ENCODE measurements at places on chromosomes 1 and 21.
A peak's percentile ranks its signal among the peaks of the same experiment; 100 is the strongest.

GRCh38 chr1:113021430-113022085 is 51.4 kb upstream of the LRIG2 start:
- no peak for DNase-seq

- DNase-seq: no peak
Observed at GRCh38 chr1:223062177-223062576, 80.9 kb downstream of the TLR5 start.

GRCh38 chr21:41630917-41631316 is 123.0 kb upstream of the TMPRSS2 start:
- DNase-seq: no peak

GRCh38 chr1:223423641-223424233 is 30.5 kb downstream of the CCDC185 start:
- no peak for DNase-seq

DNA sequence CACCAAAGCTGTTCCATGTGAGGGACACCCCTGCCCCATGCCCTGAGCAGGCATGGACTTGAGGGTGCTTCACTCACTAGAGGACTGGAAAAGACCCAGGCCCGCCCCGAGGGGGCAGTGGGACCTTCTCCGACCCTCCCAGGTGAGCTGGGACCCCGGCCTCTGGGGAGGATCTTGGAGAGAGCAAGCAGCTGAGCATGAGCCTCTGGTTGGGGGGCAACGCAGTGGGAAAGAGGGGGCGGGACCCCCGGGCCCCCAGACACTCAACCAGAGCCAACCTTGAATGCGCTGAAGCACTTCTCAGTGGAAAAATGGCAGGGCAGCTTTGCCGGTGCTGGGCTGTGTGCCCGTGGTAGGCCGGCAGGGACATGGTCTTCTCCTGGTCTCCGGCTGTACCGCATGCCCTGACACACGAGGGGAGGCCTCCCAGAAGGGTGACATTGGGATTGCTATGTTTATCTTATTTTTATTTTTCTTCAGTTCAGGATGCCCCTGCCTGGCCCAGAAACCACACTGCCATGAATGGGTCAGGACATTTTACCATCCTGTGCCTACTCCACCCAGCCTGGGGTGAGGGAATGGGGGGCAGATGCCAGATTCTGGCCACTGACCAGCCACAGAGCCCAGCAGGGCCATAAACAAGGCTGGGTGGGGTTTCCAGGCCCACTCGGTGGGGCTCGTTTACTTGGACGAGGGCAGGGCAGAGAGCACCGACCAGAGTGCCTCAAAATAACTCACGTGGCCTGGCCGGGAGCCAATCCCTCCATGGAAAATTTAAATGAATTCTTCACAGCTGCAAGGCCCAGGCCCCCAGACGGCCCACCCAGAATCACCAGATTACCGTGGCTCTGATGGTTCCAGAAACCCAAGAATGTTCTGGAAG is 17.2 kb upstream of the LAPTM5 start:
- DNase-seq: no peak

DNA sequence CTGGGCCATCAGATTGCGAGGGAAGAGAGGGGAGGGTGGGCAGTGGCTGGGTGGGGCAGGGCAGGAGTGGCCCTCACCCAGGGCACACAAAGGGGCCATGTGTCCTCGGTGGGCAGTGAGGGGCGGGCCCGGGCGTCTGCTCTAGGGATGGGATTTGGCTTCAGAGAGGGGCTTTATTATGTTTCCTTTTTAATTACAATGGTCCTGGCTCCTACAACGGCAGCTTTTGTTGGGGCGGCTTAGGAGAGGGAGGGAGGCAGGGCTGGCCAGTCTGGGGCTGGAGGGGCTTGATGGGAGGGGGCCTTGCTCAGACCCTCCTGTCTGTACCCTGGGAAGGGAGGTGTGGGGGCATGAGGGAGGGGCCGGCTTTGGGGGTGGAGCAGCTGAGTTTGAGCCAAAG is 102.8 kb upstream of the WNT4 start:
- no peak for DNase-seq

DNA sequence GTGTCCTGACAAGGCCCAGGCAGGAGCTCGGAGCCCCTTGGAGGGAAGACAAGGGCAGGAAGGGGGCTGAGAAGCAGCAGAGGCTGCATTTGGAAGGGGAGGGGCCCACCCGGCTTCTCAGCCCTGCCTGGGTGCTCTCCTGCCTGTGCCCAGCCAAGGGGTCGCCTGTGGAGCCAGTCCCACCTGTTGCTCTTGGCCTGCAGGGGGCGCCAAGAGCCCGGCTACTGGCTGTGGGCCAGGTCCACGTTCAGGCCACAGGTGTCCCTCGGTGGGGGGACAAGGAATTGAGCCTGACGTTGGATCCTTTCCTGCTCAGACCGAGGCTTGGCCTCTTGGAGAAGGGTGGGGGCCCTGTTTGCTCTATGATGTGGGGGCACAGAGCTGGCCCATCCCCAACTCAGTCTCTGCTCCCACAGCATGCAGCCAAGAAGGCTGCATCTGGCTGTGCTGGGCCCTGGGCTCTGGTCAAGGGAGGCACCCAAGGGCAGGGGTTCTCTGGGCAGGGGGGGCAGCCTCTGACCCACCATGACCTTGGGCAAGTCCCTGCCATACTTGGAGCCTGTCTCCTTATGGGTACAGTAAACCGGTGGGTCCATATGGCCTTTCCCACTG is 10.9 kb downstream of the WNT4 start:
- DNase-seq: no peak

DNA sequence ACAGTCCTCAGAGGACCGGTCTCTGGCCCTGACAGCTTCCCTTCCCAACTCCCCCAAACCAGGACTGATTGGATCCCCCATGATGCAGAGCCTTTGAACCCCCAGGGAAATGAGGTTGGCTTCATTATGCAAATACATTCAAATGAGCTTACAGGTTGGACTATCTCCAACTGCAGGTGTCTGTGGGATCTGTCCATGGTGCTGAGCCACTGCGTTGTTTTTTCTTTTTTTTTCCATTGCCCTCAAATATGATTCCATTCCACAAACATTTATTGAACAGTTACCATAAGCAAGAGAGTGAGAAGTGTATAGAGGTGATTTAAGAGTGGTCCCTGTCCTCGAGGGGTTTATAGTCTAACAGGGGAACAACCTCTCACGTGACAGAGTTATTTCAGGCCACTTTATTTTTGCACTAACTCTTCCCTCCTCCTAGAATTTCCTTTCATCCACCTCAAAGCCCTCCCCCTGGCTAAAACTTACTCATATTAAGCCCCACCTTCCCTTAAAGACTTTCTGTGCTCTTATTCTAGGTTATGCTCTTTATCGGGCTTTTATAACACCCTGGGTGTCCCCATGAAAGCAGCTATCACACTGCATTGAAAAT is 21.9 kb downstream of the DLGAP3 start:
- DNase-seq: no peak

DNA sequence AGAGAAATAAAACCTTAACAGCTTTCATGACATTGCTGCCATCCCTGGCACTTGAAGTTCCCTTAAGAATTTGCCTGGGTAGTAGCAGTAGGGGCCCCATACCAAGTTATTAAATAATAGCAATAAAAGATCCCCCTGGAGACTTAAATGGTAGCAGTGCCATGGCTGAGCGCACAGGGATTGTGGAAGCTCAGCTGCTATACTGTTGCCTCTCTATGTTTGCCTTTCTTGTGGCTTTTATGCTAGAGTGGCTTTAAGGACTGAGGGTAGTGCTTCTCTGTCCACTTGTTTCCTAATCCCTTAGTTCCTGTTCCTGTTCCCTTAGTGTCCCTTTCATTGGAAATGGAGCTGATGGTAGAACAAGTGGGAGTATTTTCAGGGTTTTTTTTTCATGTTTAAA is 42.1 kb downstream of the NCF2 start:
- DNase-seq: no peak

- DNase-seq: no peak
Observed at GRCh38 chr1:214979191-214979590, 103.3 kb upstream of the KCNK2 start.

DNA sequence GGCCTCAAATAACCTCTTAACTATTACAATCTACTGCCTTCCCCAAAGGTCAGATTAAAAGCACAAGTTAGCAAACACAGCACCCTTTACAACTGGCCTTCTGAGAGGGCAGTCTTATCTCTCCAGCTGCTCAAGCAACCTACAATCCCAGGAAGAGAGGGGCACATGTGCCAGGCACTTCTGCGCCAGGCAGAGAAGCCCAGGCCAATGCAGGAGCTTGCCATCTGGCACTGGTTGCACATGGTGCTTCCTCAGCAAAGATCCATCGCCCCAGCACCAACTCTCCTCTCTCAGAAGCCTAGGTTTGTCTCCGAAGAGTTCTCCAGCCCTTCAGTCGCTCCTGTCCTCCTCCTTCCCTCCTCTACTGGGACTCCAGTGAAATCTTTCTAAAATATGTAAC is 2.5 kb downstream of the STK40 start:
- DNase-seq: no peak

DNA sequence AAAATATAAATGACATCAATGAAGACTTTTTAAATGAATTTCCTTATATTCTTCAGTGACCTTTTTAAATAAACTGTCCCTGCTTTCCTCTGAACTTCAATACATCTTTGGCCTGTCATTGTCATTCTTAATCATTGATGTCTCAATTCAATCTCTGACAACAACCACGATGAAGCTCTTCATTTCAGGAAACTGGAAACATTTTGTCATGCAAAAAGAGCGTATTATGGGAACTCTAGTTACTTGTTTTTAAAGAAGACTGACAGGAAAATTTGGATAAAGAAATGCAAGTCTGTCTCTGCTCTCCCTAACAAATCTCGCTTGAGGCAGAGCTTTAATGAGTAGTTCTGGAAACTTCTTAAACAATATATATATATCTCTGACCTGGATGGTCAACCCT is 535.8 kb upstream of the ADGRL2 start:
- DNase-seq: no peak

DNA sequence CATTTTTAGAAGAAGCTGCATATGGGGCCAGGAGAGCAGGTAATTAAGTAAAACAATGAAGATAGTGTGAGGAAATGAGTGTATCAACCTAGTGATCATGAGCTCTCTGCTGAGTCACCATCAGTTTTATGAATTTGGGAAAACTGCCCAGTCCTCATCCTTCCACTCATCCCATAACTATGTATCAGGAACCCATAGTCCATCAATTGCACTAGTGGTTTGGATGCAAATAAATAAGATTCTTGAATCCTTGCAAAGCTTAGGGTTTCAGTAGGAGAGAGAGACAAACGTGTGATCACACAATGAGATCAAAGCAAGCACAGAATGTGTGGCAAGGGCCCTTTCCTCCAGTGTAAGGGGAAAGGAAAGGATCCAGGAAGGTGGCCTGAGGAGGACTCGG is 145.6 kb downstream of the ZZZ3 start:
- peak; percentile 99 for DNase-seq

GRCh38 chr1:106276871-106277270 is 779.6 kb upstream of the PRMT6 start:
- DNase-seq: no peak

DNA sequence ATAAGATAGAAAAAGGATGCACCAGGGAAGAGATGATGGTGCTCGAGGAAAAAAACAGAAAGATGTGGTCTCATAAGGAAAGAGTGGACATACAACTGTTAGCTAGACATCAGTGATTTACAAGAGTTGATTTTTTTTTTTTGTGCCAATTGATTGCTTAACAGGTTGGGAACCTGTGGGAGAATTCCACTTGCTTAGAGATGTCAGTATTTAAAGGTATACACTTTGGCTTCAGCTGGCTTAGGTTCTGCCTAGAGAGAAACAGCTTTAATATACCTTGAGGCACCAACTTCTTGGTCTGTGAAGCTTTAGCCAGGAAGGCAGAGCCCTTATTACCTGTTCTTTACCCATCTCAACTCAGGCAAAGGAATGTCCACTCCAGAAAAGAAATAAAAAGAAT is 303.8 kb downstream of the PAPPA2 start:
- no peak for DNase-seq

GRCh38 chr1:11857164-11857851 is 1.4 kb downstream of the NPPB start:
- DNase-seq: no peak

DNA sequence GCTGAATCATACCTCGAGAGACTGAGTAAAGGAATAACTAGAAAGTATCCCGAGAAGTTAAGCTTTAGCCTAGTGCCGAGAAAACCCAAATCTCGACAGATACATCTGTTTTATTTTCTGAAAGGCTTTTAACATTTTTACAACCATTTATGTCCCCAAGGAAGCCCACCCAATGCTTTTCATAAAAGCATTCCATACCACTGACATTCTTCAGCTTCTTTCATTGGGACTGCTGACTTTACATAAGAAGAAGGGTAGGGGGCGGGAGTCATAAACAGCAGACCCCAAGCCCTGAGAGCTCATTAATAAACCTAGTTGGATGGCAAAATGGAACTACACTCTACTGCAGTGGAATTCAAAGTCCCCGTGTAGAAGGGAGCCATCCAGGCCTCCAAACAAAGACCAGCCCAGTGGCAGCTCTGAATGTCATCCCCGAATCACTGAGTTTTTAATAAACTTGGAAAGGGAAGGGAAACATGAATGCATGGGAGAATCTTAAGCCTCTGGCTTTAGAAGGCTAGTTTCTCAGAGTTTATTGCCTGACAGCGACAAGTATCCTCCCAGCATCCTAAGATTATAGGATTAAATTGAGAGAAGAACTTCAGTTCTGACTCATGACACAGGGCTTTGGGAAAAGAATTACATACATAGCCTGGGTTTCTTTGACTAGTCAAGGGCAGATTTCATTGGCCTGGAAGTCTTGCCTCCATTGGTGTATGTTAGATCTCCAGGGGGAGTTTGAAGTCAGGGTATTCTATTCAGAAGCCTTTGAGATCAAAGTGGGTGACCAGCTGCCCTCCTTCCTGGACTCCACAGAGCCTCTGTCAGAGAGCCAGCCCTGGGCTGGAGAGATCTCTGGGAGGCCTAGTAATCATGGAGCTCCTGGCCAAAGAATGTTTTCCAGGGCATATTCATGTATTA is 3.7 kb downstream of the ATF3 start:
- DNase-seq: no peak

Measured in HS-5 (cell line).